ENCODE measurements at places on chromosomes 2 and 18.

DNA sequence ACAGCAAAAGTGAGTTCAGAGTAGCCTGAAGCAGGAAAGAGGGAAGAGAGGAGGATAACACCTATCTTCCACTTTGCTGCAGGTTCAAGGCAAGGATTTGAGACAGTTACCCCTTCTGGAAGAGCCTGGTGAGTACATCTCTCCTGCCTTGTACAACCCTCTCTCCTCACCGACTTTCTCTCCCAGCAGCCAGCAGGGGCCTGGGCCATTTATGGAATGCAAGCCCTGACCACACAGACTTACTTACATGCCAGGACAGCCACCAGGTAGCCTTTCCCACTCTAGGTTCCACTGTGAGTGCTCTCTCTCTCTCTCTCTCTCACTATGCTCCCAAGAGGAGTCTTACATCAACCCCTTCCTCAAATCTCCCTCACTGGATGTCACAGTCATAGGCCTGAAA is 57.0 kb downstream of the BCL11A start:
- no peak for DNase-seq

DNA sequence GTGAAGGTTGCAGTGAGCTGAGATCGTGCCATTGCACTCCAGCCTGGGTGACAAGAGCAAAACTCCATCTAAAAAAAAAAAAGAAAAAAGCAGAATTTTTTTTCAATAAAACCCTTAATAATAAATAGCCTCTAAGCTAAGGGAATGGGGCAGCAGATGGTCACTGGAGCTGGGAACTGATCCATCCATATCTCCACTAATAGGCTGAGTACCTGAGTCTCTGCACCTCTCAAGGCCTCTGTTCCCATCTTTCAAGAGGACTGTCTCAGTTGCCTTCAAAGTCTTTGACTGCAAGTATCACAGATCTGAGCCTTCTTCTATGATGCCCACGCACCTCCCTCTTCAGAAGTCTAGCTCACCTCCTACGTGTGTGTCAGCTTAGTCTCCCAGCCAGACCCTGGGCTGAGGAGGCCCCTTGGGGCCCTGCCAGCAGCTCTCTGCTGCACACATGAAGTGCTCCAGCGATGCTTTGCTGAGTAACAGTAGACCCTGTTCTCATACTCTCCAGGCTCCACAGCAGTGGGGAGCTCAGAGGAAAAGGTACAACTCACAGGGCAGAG is 32.9 kb downstream of the ST8SIA5 start:
- DNase-seq: no peak

GRCh38 chr2:227827143-227827542 is 13.5 kb downstream of the CCL20 start:
- no peak for DNase-seq

GRCh38 chr2:73295751-73296400 is 2.5 kb upstream of the EGR4 start:
- DNase-seq: no peak

DNA sequence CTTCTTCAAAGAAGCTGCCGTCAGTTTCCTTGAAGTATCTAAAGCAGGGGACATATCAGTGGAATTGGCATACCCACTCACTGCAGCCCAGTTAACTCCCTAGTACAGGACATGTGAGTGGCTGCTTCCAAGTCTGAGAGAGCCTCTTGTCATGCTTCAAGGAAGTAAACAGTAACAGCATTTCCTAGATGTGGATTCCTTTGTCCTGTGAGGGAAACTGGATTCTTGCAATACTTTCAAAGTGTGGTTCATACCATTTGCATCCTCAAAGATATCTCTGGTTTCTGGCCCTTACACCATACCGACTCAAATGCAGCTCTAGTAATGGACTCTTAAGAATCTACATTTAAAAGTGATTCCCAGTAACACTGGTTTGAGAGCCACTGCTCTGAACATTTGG is 87.2 kb downstream of the ESCO1 start:
- no peak for DNase-seq

DNA sequence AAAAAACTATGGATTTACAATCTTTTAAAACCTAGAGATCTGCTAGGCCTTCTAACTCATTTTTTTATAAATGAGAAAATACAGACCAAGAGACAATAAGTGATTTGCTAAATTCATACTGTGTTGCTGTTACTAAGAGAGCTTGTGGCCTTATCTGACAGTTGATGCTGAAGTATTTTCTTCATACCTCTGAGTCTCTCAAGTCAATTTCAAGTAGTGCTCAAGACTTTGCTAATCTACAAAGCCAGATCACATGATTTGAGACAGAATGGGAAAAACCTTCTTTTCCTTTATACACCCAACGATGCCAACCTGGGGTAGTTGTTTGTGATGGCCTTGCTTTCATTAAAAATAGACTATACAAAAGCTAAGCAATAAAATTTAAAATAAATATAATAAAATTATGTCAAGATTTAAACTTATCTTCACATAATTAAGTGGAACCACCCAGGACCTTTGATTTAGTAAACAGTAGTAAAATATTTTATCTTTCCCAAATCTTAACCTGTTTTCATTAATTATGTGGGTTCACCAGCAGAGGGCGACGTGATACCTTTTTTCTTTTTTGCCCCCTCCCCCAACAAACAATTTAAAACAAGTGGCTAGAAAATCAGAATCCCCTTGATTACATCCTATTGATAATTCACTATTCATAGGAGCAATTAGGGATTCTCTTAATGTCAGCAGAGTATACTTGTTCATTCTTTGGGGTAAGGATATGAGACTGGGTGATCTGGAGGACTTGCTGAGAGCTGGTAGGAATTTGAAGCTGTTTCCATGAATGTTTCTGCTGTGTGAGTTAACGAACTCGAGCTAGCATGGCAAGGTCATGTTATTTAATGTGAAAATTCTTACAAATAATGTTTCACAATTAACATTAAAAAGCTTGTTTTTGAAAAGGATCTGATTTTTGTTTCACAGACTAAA is 49.6 kb upstream of the SLC5A7 start:
- DNase-seq: no peak

DNA sequence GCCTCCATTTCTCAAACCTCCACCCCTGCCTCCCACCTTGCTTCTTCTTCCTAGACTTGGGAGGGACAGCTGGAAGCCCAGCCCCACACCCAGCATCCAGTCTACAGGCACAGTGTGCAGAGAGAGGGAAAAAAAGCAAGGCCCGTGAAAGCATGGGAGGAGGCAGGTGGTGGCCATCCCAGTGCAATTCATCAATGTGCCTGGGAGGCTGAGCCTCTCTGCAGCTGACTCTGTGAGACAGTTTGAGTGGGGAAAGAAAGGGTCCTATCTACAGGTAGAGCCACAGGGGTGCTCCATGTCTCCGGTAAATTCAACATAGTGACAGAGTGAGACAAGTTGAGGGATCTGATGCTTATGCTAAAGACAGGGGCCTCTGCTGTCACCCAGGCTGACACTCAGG is 340.6 kb downstream of the DYSF start:
- DNase-seq: no peak

GRCh38 chr2:241935774-241936173 is 66.2 kb downstream of the RTP5 start:
- DNase-seq: no peak

GRCh38 chr2:239697399-239698164 is 296.8 kb upstream of the HDAC4 start:
- no peak for DNase-seq

All from stimulated activated CD4-positive, alpha-beta T cell treated with anti-CD3 and anti-CD28 coated beads, Interleukin-4, amount 100 ng/mL, for 4 hours (primary cell).